ENCODE measurements at places on chromosomes 16 and 17. TPM values are rescaled to one million over a fixed set of nuclear protein-coding genes. Genes with fewer than 3 reads are reported as not detected.

CLEC3A gene
- total RNA-seq: not detected

QPRT gene
- total RNA-seq: 4.0 TPM

CCDC47 gene
- 46.2 TPM for total RNA-seq

DNASE1L2 gene
- 0.64 TPM for total RNA-seq
